ENCODE measurements at places on chromosomes 1 and 21. TPM values are rescaled to one million over a fixed set of nuclear protein-coding genes. Genes with fewer than 3 reads are reported as not detected.

B3GALT2 gene
- total RNA-seq: 51.7 TPM

TP73 gene
- 0.16 TPM for total RNA-seq

ADORA3 gene
- 2.0 TPM for total RNA-seq

PROK1 gene
- 1.0 TPM for total RNA-seq

CD247 gene
- total RNA-seq: 0.79 TPM

DNA sequence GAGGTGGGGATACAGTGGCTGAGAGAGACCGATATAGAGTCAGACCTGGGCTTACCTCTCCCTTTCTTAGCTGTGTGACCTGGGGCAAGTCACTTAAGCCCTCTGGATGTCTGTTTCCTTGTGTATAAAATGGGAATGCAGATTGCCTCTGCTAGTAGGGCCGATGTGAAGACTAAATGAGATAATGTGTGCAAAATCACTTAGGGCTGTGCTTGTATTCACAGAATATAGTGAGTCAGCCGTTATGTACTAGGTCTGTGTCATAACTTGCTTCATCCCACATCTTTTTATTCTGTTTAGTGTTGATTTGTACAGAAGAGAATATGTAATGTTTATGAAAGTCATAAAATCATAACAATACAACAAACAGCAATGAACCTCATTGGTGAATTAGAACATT lies 56.0 kb downstream of the PTPRU start:
- no peak for DNase-seq

DNA sequence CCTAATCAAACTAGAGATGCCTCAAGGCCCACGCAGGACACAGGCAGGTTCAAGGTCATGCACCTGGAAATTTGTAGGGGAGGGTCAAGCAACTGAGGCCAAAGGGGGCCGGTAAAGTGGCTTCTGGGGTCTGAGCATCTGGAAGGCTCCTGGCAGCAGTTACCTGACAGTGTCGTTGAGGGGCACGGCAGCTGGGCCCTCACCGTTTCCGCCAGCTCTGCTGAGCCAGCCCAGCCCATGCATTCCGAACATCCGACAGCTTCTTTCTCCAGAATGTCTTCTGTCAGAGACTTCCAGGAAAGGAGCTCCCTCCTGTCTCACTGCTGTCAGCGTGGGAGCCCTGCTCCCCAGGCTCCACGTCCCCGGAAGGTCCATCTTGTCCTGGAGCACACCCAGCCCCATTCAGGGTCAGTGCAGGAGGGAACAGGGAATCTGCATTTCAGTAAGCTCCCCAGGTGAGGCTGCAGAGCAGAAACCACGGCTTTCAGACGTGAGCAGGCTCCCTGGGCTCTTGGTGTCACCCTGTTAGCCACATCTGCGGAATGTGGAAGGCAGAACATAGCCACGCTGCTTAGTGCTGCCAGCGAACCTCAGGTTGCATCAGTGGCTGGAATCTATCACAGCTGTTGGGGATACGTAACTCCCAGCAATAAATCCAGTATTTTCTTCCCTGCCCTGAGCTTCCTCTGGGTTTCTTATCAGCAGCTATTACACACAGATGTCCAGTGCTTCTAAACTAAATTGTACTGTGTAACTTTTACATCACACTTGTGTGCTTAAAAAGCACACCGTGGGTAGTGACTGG lies 36.3 kb upstream of the FAM3B start:
- DNase-seq: no peak

- DNase-seq: no peak
These were observed 18.3 kb downstream of the SLFNL1 start for GRCh38 chr1:41003127-41003639.

- DNase-seq: no peak
These were observed 146.9 kb downstream of the DAB1 start for GRCh38 chr1:57276918-57277317.

ACTL8 gene
- not detected for total RNA-seq

Measured in right atrium auricular region (tissue), 2 donors.